ENCODE measurements at places on chromosomes 3 and 15. TPM values are rescaled to one million over a fixed set of nuclear protein-coding genes. Genes with fewer than 3 reads are reported as not detected.

IL5RA gene
- polyA plus RNA-seq: not detected

ULK3 gene
- 11.4 TPM for polyA plus RNA-seq

DNA sequence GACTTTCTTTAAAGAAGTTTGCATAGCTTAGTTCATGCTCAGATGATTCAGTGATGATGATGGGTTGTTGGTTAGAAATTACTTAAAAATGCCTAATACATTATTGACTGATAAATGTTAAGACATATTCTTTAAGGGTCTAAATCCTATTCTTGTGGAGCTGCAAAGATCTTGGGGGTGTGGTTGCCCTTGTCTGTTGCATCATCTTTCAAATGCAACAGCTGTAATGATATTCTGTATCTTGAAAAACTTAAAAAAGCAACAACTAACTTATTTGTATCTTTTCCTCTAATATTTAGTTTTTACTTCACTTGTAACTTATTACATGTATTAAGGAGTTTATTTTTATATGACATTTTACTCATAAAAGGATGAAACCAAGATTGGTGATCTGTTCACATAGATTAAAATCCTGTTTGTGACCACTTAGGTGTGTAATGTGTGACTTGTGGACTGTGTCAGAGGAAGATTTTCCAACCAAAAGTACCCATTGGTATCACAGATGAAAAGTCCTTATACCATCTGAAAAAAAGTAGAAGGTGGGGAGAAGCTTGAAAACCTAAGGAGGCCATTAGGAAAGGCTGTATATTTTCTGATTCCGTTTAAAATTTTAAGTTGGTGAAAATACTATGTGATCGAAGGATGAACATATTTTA is 142.8 kb downstream of the IGF1R start:
- no peaks in the 10 kb centered on the region for H3K27me3 ChIP-seq
- no peak overlapping the region for H3K27ac ChIP-seq
- no peaks in the 10 kb centered on the region for H3K36me3 ChIP-seq

CLRN1 gene
- not detected for polyA plus RNA-seq

DNA sequence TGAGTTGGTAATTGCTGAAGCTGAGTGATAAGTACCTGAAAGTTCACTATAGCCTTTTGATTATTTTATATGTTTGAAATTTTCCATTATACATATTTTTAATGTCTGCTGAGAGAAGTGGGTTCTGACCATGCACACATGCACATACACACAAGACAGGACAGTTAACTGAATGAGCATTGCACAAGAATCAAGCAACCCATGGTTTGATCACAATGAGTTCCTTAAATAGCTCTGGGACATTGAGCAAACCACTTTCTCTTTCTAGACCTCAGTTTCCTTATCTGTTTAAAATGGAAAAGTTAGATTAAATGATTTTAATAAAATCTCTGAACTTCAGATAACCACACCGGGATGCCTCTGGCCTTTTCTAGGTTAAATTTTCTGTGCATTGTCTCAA is 26.7 kb downstream of the SNTN start:
- no peak overlapping the region for H3K4me3 ChIP-seq
- no peak for DNase-seq
- no peak overlapping the region for H3K27ac ChIP-seq
- H3K36me3 ChIP-seq: no peaks in the 10 kb centered on the region
- H3K27me3 ChIP-seq: peaks cover 2% of the 10 kb centered on the region
